ENCODE measurements at places on chromosomes 7 and 10. TPM values are rescaled to one million over a fixed set of nuclear protein-coding genes. Genes with fewer than 3 reads are reported as not detected.

Gene NKX6-2
- not detected for total RNA-seq

Gene FRA10AC1
- total RNA-seq: 31.2 TPM

GRCh38 chr10:32795598-32796183 lies 162.3 kb downstream of the ITGB1 start:
- no peaks in the 10 kb centered on the region for H3K27me3 ChIP-seq
- no peaks in the 10 kb centered on the region for H3K4me1 ChIP-seq
- no peak overlapping the region for H3K27ac ChIP-seq
- no peaks in the 10 kb centered on the region for H3K36me3 ChIP-seq

- H3K27me3 ChIP-seq: no peaks in the 10 kb centered on the region
- DNase-seq: peak; percentile 54
- H3K4me3 ChIP-seq: peak overlapping the region; percentile 90
- H3K36me3 ChIP-seq: peaks cover 16% of the 10 kb centered on the region
- peaks cover 81% of the 10 kb centered on the region for H3K4me1 ChIP-seq
These were observed 26.0 kb downstream of the PRSS2 start for GRCh38 chr7:142796501-142797390.

Gene MYO3A
- 1.4 TPM for total RNA-seq

DNA sequence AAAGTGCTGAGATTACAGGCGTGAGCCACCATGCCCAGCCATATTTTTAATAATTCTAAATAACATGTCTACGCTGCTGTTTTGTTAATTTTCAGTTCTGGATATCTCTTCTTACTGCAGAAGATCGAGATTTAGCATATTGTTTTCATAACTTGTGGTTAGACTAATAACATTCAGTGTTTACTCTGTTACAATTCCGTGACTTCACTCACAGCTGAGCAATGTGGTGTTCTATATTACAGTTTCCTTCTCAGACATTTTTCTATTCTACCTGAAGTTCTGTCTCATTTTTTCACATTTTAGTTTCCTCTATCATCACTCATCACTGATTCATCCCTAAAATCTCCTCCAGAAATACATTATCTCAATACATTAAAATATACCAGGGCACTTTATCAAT lies 10.9 kb downstream of the RNF32 start:
- H3K36me3 ChIP-seq: no peaks in the 10 kb centered on the region
- no peaks in the 10 kb centered on the region for H3K4me1 ChIP-seq
- H3K27ac ChIP-seq: no peak overlapping the region
- DNase-seq: no peak
- H3K27me3 ChIP-seq: peaks cover 2% of the 10 kb centered on the region

- H3K36me3 ChIP-seq: no peaks in the 10 kb centered on the region
- H3K27ac ChIP-seq: no peak overlapping the region
- H3K27me3 ChIP-seq: no peaks in the 10 kb centered on the region
- no peaks in the 10 kb centered on the region for H3K4me1 ChIP-seq
- DNase-seq: no peak
These were observed 226.8 kb downstream of the XPNPEP1 start for GRCh38 chr10:109696462-109696861.

GRCh38 chr7:105452085-105452484 lies 63.4 kb upstream of the SRPK2 start:
- peak overlapping the region; percentile 21 for H3K27ac ChIP-seq
- no peak overlapping the region for H3K4me3 ChIP-seq
- no peaks in the 10 kb centered on the region for H3K36me3 ChIP-seq
- peak; percentile 27 for DNase-seq

Gene KEL
- total RNA-seq: 0.71 TPM

DNA sequence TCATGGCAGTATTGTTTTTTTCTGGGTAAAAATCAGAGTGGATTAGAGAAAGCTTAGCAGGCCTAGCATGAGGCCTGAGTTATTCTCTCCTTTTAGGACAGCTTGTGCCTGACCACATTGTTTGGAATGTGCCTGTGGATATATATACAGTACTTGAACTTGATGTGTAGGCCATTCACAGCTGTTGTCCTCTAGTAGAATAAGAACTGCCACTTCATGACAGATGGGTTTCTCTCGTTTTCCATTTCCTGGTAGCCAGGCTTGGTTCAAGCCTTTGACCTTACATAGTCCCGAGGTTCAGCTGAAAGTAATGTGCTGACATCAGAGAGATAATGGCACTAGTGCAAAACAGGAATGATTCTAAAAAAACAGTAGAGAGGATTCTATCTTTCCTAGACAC lies 473.9 kb downstream of the AUTS2 start:
- no peak overlapping the region for H3K4me3 ChIP-seq
- no peaks in the 10 kb centered on the region for H3K36me3 ChIP-seq
- H3K27me3 ChIP-seq: no peaks in the 10 kb centered on the region
- H3K4me1 ChIP-seq: peaks cover 3% of the 10 kb centered on the region
- no peak overlapping the region for H3K27ac ChIP-seq

DNA sequence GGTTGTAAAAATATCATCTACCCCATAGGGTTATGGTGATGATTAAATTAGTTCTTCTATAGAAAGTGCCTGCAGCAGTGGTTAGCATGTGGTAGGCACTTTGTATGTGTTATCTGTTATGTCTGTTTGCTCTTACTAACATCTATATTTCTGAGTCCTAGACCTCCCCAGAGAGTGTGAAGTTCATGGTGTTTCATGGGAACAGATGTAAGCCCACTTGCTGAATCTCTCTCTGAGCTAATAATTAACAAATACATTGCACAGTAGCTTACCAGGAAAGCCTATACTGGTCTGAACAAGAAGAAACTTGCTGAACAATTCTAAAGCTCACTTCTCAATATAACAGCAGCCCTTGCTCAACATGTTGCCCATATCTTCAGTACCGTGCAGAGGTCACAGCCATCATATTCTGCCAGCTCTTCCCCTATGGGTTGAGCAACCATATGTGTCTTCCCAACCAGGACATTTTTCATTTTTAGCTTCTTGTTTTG lies 100.1 kb downstream of the NPSR1 start:
- H3K4me3 ChIP-seq: no peak overlapping the region
- no peaks in the 10 kb centered on the region for H3K36me3 ChIP-seq
- no peaks in the 10 kb centered on the region for H3K4me1 ChIP-seq
- no peak overlapping the region for H3K27ac ChIP-seq
- DNase-seq: no peak

DNA sequence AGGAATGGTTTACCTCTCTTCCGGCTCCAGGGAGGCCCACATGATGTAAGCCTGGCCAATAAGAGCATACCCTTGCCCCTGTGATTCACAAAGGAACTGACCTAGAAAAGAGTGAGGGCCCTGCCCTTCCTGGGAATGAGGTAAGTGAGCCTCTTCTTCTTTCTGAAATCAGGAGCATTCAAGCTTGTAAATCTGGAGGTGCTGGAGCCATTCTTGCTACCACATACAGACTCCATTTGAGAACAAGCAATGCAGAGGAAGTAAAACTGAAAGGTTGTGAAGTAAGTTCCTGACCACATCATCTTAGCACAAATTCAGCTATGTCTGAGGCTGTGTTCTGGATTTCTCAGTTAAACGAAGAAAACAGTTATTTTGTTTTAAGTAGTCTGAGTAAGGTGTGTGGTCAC lies 132.2 kb downstream of the CD36 start:
- no peaks in the 10 kb centered on the region for H3K36me3 ChIP-seq
- H3K4me3 ChIP-seq: no peak overlapping the region
- no peaks in the 10 kb centered on the region for H3K27me3 ChIP-seq

GRCh38 chr7:93651603-93652159 lies 77.2 kb upstream of the CALCR start:
- no peaks in the 10 kb centered on the region for H3K36me3 ChIP-seq
- no peak overlapping the region for H3K27ac ChIP-seq
- H3K4me1 ChIP-seq: no peaks in the 10 kb centered on the region
- H3K27me3 ChIP-seq: no peaks in the 10 kb centered on the region
- no peak for DNase-seq

- no peaks in the 10 kb centered on the region for H3K4me1 ChIP-seq
- H3K36me3 ChIP-seq: peaks cover 83% of the 10 kb centered on the region
- H3K27ac ChIP-seq: no peak overlapping the region
These were observed 57.7 kb upstream of the EFCAB10 start for GRCh38 chr7:105638902-105639495.

Gene AKAP9
- total RNA-seq: 106 TPM

Gene ZNF716
- not detected for total RNA-seq

Measured in B cell (primary cell).